ENCODE measurements at places on chromosomes 11 and 22. TPM values are rescaled to one million over a fixed set of nuclear protein-coding genes. Genes with fewer than 3 reads are reported as not detected.

- H3K27me3 ChIP-seq, result no peaks in the 10 kb centered on the region
- no peaks in the 10 kb centered on the region for H3K36me3 ChIP-seq
- no peaks in the 10 kb centered on the region for H3K4me1 ChIP-seq
- H3K27ac ChIP-seq, result no peak overlapping the region
Measured at GRCh38 chr11:113553915-113554314, 78.7 kb upstream of the DRD2 start.

HIC2 gene
- 5.1 TPM for total RNA-seq

SMTNL1 gene
- total RNA-seq, result not detected

ISX gene
- not detected for total RNA-seq

- no peak for DNase-seq
- peaks cover 22% of the 10 kb centered on the region for H3K4me1 ChIP-seq
- H3K36me3 ChIP-seq, result no peaks in the 10 kb centered on the region
- H3K27me3 ChIP-seq, result peaks cover 4% of the 10 kb centered on the region
Measured at GRCh38 chr11:125378571-125378970, 117.5 kb downstream of the FEZ1 start.

DNA sequence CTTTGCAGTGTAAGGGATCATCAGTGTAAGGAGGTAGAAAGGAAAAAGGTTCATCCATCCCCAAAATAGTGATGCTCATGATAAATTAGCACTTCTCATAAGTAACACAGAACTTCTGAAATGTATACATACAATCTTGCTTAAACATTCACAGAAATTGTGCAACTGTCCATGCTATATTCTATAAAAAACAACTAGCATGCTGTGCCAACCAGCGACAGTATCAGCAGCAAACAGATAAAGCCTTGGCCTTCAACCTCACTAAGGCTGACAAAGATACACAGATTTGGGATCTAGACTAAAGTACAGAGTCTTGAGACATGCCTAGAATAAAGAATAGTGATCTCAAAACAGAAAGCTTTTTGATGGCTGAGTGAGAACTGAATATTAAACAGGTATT lies 74.1 kb upstream of the CHRM4 start:
- no peak overlapping the region for H3K27ac ChIP-seq
- H3K36me3 ChIP-seq, result peaks cover 8% of the 10 kb centered on the region

DNA sequence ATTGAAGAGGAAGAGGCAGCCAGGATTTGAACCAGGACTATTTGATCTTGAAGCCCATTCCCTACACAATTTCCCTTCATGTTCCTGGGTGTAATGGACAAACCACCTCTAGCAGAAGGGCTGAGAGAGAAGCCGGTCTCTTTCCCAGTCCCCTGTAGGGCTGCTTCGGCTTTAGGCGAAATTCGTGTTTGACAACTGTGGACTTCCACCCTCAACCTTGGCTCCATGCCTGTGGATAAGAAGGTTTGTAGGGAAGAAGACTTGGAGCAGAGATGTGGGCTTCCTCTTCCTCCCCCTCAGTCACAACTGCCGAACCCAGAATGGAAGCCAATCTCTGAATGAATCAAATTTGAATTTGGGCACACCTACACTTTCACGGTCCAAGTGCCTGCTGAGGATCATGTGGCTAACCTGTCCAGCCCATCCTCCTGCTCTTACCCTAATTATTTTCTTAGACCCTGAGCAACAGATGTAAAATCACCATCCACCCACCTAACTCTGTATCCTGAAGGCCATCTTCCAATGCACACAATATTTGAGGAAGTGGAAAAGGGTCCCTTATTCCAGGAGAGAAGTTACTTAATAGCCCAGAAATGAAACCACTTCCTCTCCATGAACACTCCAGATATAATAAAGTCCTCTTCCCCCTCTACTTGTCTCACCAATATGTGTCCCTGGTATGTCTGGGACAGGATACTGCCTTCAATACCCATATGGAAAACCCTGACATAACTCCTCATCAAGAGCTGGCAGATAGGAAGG lies 10.1 kb upstream of the SCN2B start:
- no peak overlapping the region for H3K4me3 ChIP-seq
- no peak overlapping the region for H3K27ac ChIP-seq
- no peaks in the 10 kb centered on the region for H3K36me3 ChIP-seq
- H3K27me3 ChIP-seq, result no peaks in the 10 kb centered on the region
- H3K4me1 ChIP-seq, result no peaks in the 10 kb centered on the region

DNA sequence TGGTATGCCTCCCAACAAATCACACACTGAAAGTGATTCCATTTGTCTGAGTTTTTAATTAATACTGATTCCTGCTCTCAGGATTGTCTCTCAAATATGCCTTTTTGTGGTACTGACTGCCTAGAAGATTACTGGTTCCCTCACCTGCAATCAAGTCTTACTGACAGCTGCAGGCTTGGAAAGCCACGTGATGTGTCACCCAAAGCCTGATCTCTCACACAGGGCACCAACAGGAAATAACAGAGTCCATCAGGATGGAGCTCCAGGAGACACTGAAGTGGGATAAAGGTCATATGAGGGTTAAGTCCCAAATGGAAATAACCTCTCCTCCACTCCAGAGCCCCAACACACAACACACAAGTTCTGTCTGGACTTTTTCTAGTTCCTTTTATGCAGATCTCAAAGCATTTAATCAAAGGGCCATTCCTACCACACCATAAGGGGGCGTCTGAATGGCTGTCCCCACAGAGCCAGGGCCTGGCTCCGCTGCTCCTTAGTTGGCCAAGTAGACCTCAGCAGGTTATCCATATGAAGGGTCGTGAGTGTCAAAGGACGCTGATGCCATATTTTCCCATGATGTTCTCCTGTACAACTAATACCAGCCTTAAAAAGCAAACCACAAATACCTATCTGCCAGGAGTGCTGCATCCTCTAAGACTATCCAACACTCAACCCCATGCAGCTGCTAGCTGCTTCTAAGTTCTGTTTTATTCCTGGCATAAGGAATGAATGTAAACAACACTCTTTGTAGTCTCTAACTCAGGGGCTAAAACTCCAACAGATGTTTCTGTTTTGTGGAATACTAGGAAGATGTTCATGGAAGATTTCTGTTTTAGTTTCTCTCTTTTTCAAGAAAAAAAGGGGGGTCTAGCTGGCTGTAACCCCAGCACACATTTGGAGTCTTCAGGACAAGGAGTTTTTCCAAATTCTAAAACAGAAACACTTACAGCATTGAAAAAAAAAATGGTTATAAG lies 13.0 kb downstream of the SCUBE2 start:
- no peak overlapping the region for H3K4me3 ChIP-seq
- no peak for DNase-seq
- H3K36me3 ChIP-seq, result no peaks in the 10 kb centered on the region
- H3K27me3 ChIP-seq, result no peaks in the 10 kb centered on the region

GRCh38 chr11:4642043-4642442 lies 1.7 kb upstream of the OR51E1 start:
- H3K27ac ChIP-seq, result no peak overlapping the region
- no peaks in the 10 kb centered on the region for H3K4me1 ChIP-seq
- H3K36me3 ChIP-seq, result no peaks in the 10 kb centered on the region
- H3K4me3 ChIP-seq, result no peak overlapping the region
- no peaks in the 10 kb centered on the region for H3K27me3 ChIP-seq

DNA sequence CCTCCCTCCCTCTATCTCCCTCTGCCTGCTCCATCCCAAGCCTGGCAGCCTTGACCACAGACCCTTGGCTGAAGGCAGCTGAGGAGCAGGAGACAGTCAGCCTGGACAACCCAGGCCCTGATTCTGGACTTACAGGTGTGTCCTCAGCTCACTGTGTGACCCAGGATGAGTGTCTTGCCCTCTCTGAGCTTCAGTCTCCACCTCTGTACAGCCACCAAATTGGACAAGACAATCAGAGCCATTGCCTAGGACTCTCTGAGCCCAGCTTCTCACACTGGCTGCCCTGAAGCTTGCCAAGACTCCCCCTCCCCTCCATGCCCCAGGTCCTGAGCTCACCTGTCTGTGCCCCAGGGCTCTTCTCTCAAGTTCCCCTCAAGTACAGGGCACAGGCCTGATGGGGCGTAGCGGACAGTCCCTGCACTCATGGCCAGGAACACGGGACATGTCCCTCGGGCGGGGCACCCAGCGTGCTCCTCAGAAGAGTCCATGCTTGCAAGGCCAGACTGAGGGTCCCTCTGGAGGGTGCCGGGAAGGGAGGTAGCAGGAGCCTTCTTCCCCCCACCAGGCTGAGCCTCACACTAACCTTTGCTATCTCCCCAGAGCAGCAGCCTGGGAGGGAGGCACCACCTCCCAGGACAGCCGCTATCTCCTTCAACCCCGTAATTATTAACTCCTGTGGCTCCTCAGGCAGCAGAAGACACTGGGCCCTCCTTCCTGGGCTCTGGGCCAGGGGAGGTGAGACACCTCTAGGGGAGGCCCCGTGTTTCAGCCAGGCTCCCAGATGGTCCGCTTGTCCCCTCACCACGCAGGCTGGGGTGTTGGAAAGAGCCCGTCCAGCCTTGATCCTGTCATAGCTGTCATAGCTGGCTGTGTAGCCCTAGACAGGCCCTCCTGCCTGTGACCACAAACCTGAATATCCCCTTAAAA lies 2.6 kb upstream of the RAB3IL1 start:
- H3K36me3 ChIP-seq, result no peaks in the 10 kb centered on the region
- peaks cover 5% of the 10 kb centered on the region for H3K27me3 ChIP-seq
- no peak overlapping the region for H3K4me3 ChIP-seq
- H3K4me1 ChIP-seq, result peaks cover 21% of the 10 kb centered on the region
- no peak for DNase-seq
- H3K27ac ChIP-seq, result no peak overlapping the region

IGSF9B gene
- total RNA-seq, result 2.9 TPM

CREBZF gene
- 42.8 TPM for total RNA-seq

MUC2 gene
- not detected for total RNA-seq

DNA sequence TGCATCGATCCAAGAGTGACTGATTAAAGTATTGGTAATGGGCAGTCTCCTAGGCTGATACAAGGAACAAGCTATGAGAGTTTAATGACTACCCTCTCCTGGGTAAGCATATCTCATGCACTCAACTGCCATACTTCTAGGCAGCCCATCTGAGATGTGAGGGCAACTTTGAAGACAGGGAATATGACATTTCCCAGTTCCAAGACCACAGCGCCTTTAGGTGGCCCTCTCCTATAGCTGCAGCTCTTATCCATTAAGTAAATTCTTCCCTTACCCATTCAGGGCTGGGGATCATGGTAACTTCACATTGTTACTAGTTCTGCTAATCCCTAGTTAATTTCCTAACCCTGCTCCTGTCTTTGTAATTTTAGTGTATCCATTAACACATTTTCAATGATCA lies 157.3 kb upstream of the CTSC start:
- H3K4me1 ChIP-seq, result no peaks in the 10 kb centered on the region
- no peak overlapping the region for H3K4me3 ChIP-seq
- no peaks in the 10 kb centered on the region for H3K27me3 ChIP-seq

ALG8 gene
- total RNA-seq, result 31.5 TPM

GRCh38 chr22:25024895-25025294 lies 72.4 kb downstream of the KIAA1671 start:
- H3K27me3 ChIP-seq, result no peaks in the 10 kb centered on the region
- no peaks in the 10 kb centered on the region for H3K36me3 ChIP-seq
- DNase-seq, result no peak
- no peaks in the 10 kb centered on the region for H3K4me1 ChIP-seq
- H3K27ac ChIP-seq, result peak overlapping the region; percentile 36

GRCh38 chr11:132692891-132693290 lies 839.4 kb downstream of the OPCML start:
- no peak for DNase-seq
- H3K27ac ChIP-seq, result no peak overlapping the region
- H3K4me3 ChIP-seq, result no peak overlapping the region

DNA sequence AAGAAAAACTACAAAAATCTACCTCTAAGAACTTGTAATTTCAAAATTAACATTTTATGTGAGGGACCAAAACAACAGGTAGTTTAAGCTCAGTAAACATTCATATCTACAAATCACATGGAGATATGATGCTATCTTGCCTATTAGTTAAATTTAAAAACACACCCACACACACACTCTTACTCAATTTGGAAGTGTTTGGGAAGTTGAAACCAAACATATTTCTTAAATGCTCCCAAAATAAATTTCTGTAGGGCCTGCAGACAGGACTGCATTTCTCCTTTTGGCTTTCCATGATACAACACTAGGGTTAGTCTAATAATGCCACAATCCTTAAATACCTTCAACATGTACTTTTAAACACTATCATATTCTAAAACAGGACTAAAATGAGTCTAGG lies 7.0 kb downstream of the PITPNB start:
- H3K27ac ChIP-seq, result no peak overlapping the region
- DNase-seq, result no peak
- H3K4me3 ChIP-seq, result no peak overlapping the region
- H3K36me3 ChIP-seq, result peaks cover 34% of the 10 kb centered on the region
- no peaks in the 10 kb centered on the region for H3K27me3 ChIP-seq
- H3K4me1 ChIP-seq, result peaks cover 26% of the 10 kb centered on the region

GRCh38 chr11:130029137-130029536 lies 26.5 kb upstream of the PRDM10 start:
- no peaks in the 10 kb centered on the region for H3K4me1 ChIP-seq
- DNase-seq, result no peak
- H3K4me3 ChIP-seq, result no peak overlapping the region
- no peak overlapping the region for H3K27ac ChIP-seq
- H3K27me3 ChIP-seq, result no peaks in the 10 kb centered on the region

MPZL3 gene
- total RNA-seq, result 11.8 TPM

DNA sequence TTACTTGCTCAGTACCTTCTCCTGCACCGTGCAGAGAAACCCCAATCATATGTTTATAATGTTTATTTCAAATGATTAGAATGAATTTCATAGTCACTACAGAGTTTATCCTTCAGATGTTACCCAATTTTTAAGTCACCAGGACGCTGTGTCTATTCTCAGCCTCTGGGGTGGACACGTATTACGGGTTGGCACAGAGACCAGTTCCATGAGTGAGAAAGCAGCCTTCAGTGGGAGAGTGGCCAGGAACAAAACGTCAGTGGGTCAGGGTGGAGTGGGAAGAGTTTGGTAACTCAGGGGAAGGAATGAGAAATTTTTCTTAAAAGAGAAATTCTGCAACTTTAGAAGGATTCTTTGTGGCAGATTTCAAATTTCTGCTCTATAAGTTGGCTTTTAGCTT lies 77.1 kb upstream of the MTMR2 start:
- no peaks in the 10 kb centered on the region for H3K36me3 ChIP-seq
- no peak for DNase-seq
- no peak overlapping the region for H3K4me3 ChIP-seq
- H3K27ac ChIP-seq, result peak overlapping the region; percentile 55
- H3K4me1 ChIP-seq, result peaks cover 14% of the 10 kb centered on the region

GRCh38 chr11:64608636-64609035 lies 17.6 kb downstream of the SLC22A12 start:
- peaks cover 4% of the 10 kb centered on the region for H3K27me3 ChIP-seq
- H3K4me3 ChIP-seq, result no peak overlapping the region
- no peaks in the 10 kb centered on the region for H3K36me3 ChIP-seq
- no peak overlapping the region for H3K27ac ChIP-seq
- no peak for DNase-seq

DNA sequence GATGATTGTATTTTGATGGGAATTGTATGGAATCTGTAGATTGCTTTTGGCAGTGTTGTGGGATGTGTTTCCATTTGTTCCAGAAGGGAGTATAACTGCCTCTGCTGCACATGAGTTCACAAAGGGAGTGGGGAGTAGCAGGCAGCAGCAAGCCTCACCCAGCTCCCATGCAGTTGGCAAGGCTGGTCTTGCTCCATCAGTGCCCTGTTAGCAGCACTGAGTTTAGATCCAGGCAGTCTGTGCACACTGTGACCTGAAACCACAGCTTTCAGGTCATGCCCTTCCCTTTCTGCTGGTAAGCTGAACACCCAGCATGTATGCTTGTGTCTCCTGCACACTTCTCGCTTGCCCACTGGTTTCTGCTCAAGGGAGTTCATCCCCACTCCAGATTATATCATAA lies 3.7 kb upstream of the NUCB2 start:
- no peak overlapping the region for H3K4me3 ChIP-seq
- no peaks in the 10 kb centered on the region for H3K27me3 ChIP-seq
- H3K36me3 ChIP-seq, result no peaks in the 10 kb centered on the region
- peaks cover 4% of the 10 kb centered on the region for H3K4me1 ChIP-seq

ANO1 gene
- total RNA-seq, result 16.8 TPM

Measured in upper lobe of right lung (tissue), 1 donor.